HuH-7 (cell line): ENCODE measurements at places on chromosomes 3 and 15.
A peak's percentile ranks its signal among the peaks of the same experiment; 100 is the strongest.

DNA sequence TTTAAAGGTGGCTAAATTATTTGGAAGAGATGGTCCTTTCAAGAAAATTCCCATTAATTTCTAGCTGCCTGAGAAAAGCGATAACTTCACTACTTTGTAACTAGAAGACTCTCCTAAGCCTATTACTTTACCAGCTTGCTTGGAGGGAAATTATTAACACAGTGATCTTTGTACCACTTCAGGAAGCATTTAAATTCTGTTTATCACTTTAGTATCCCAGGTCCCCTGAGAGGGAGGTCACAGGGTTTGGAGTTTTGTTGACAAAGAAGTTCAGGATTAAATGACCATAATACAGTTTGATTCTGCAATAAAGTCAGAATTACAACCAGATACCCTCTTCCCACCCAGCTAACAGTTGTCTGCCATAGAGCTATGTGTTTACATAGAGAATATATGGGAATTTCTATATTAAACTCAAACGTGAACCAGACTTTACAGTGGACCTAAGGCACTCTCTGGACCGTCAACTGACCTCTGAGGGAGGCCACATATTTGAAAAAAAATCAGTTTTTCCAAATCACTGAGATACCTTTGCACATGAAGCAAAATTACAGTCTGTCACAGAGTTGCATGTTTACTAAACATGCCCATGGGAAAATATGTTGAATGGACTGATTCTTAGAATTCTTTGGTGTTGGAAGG is 3.0 kb downstream of the SLC27A2 start:
- DNase-seq = peak; percentile 48

DNA sequence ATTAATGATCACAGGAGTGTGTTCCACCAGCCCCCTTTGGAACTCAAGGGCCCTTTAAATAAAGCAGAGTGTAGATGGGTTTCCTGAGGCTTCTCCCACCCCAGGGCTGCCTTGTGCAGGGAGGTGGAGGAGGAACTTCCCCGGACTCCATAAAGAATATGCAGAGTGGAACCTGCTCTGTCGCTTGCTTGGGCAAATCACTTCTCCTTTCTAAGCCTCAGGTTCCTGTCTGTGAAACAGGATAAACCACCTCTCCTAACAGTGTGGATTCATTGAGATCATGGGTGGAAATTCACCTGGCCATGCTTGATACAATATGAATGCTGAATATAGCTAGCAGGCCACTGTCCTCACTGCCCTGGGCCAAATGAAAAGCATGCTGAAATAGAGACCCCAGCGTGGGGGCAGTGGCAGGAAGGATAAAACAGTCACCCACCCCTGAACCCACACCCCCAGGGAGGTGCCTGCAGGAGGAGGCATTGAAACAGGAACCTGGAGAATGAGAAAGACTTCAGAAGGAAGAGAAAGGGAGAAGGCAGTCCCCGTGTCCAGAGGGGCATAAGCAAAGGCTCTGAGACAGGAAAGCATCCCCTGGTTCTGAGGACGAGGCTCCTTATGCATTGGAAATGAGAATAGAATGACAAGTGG is 41.1 kb upstream of the CHRNB4 start:
- no peak for DNase-seq

- DNase-seq = no peak
Measured at GRCh38 chr3:12148183-12148940, 10.3 kb downstream of the TIMP4 start.

DNA sequence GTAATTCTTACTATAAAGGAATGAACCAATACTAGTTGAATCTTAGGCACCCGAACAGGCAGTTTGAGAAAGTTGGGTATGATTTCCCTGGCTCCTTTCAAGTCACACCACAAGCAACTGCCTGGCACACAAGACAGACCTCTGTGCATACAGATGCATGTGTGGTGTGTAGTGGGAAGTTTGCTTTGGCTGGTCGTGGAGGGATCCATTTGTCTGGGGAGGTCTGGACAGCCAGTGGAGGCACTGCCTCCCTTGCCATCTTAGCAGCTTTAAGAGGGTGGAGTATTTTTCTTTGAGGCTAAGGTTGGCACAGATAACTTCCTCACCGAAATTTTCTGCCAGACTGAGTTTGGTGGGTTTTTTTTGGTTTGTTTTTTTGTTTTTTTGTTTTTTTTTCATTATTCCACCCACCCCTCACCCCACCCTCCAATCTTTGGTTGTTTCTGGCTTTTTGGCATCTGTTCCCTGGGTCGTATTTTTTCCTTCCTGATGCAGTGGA is 97.1 kb downstream of the TMEM212 start:
- no peak for DNase-seq

DNA sequence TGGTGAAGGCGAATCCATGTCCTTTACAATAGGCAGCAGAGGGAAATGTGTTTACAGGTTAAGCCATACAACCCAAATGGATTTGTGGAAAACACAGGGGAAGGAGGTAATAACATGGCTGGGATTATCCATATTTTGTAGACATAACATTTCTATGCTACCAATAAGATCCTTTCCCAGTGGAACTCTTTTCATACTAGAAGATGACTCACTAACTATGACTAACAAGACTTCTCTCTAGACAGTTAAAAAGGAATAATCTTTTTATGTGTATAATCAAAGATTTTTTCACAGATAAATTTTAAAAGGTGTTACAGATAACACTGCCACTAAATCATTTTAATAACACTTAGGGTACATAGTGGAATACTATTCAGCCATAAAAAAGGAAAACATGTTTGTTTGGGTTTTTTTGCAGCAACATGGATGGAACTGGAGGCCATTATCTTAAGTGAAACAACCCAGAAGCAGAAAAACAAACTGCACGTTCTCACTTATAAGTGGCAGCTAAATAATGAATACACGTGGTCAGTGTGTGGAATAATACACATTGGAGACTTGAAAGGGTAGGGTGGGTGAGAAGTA is 39.6 kb downstream of the VPS13C start:
- no peak for DNase-seq

- DNase-seq = no peak
Measured at GRCh38 chr3:66588340-66588847, 87.6 kb upstream of the LRIG1 start.

- DNase-seq = no peak
Measured at GRCh38 chr3:5194801-5195509, 7.4 kb downstream of the EDEM1 start.
